MV-4-11 (cell line): ENCODE measurements at places on chromosomes 16 and 17.
A peak's percentile ranks its signal among the peaks of the same experiment; 100 is the strongest.

DNA sequence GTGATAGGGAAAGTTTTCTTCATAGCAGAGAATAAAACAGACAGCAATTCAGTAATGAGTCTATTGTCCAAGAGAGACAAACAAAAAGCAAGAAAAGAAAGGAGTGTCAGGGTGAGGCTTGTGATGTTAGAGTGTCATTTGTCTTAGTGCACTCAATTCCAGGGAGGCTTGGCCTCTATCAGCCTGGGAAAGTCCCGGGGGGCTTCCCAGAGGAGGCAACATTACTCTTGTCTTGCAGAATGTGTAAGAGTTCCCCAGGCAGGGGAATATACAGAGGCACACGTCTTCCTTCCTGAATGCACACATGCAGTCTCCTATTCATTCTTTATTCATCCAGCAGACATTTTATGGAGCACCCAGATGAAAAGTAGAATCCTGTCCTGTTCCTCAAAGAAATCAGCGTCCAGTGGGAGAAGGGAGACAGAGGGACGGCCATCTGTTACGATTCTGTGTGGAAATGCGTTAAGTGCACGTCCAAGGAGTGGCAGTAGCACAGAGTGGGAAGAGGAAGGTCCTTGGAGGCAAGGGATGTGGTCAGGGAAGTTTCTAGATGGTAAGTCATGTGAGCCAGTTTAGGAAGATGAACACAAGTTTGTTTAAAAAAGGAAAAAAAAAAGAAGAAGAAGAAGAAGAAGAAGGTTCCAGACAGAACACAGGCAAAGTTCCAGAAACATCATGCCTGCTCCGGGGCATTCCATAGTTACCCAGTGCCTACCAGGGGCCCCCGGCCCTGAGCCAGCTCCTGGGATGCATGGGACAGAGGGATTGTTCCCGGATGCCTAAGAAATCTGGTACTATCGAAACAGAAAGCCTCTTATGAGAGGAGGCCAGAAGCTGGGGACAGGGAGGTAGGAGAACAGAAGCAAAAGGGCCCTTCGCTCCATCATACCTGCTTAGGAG lies 21.1 kb downstream of the CACNG4 start:
- DNase-seq = peak; percentile 16

DNA sequence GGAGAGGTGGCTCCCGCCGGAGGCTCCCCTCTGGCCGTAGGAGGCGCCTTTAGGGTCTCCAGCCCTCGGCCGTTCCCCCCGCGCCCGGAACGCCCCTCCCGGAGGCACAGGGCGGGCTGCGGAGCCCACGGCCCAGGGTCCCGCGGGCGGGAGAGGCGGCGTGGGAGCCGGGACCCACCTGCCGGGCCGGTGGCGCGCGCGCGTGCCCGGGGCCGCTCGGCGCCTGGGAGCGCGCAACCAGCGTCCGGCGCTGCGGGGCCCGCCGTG lies at the start of gene MIF4GD:
MIF4GD (minus strand) TSS at position 266 of the 267 bp plus-strand sequence. CDS start 1,036 bp downstream, outside the sequence.
- no peak for DNase-seq

DNA sequence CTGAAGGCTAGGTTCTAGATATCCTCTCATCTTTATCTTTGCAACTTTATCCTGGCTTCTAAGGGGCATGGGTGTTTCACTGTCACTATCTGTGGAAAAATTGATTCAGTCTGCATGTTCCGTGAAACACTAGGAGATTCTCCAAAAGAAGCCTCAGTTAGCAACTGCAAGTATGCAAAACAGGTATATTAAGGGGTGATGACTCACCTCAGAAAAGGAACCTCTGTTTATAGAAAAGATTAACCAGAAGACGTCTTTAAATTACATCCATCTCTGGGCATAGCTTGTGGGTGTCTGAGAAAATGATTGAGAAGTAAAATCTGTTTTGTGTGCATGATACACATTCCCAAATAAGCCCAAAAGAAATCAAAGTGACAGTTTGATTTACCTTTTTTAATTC lies 353.8 kb upstream of the HSBP1 start:
- no peak for DNase-seq

GRCh38 chr17:72255481-72255880 lies 134.7 kb downstream of the SOX9 start:
- no peak for DNase-seq

GRCh38 chr16:16184594-16184993 lies 38.7 kb downstream of the ABCC6 start:
- DNase-seq = no peak

DNA sequence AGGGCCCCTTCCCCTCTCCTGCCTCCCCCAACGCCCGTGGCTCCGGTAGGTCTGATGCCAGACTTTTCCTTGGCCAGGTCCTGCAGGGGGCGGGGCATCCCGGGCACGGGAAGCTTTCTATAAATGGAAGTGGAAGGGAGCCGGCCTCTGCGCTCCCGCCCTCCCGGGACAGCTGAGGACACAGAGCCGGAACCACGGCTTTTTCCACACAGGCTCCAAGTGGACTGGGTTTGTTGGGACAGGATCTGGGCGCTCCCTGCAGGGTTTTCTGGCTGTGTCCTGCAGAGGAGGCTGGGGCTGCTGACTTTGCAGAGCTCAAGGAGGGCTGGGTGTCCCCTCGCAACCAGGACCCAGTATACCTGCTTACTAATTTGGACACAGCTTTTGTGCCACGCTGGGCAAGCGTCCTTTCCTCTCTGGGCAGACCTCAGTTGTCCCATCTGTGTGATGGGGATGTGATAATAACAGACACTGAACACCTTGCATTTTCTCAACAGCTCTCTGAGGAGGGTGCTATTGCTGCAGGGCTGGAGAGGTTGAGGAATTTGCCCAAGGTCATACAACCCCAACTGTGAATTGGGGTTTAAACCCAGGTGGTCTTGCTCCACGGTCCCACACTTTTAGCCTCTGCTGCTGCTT lies 1.8 kb downstream of the TNS4 start:
- no peak for DNase-seq

DNA sequence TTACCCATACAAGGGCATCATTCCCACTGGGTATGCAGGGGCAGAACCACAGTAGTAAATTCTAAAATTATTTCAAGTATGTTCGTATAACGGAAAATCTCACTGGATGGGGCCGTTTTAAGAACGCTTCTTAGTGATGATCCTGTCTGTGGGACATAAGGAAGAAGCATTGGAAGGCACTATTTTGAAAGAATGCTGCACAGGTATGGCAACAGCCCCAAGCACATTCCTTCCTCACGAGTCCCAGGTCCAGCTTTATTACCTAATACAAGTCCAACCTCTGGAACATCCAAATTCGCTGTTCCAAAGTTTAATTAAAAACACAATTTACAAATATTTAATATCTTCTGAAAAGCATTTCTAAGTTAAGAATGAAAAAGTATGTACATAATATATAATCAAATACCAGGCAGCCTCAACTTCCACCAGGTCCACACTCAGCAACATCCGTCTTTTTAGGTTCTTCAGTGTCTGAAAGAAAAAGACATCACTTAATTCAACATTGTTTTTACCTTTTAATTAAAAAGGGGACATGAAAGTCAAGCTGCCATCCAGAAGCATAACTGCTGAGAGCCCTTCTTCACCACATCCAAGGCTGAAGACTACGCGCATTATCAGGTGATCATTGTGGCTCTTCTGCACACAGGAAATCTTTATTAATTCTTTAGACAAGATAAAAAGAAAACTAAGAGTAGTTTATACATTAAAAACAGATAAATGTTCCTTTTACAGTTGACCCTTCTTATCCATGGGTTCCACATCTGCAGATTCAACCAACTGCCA lies 49.8 kb downstream of the BRD7 start:
- DNase-seq = no peak

GRCh38 chr17:77437017-77437416 lies 296.2 kb downstream of the SEC14L1 start:
- peak; percentile 87 for DNase-seq

DNA sequence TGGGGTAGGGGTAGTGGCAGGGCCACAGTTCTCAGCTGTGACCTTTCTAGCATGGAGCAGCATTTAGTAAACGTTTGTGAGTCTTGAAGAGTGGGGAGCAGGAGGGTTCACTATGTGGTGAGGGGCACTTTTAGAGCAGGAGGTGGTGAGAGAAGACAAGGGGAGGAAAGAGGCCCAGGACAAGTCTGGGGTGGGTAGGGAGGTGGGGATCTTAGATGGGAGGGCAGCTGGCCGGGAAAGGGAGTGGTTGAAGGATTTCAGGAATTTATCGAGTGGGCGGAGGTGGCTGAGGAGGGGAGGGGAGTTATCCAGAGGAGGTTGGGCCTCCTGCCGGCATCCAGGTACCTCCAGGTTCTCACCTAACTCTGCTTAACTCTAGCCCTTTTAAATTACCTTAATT lies 1.9 kb downstream of the CLEC16A start:
- DNase-seq = no peak

DNA sequence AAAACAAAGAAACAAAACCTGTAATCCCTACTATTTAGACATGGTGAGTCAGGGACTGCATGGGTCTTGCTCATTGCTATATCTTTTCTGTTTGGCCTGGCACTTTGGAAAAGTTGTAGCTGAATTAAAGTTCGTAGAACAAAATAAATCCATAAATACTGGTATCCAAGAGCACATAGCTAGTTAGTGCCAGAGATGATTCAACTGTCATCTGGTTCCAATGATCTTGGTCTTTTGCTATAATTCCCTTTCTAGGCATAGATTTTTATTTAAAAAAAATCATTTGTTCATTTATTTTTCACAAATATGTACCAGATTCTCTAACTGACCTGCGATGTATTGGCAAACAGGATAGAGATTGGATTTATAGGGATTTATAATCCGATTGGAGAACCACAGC lies 1436.1 kb upstream of the GOT2 start:
- DNase-seq = no peak

GRCh38 chr17:50517504-50518383 lies 9.5 kb downstream of the MYCBPAP start:
- no peak for DNase-seq

DNA sequence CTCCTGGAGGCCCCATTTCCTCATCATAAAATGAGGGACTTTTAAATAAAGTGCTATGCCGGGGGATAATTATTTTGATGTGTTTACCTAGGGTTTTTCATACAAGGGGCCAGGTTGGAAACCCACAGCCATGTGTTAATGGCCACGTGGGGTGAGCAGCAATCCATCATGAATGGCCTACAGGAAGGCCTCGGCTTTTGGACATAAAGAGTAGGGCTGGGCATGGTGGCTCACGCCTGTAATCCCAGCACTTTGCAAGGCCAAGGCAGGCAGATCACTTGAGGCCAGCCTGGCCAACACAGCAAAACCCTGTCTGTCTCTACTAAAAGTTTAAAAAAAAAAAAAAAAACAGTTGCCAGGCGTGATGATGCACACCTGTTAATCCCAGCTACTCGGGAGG lies 40.3 kb downstream of the MEAK7 start:
- no peak for DNase-seq

GRCh38 chr16:57999971-58000705 lies at the start of gene ZNF319:
ZNF319 (minus strand) TSS chr16:58000672; CDS start chr16:57998265, 2,407 bp downstream.
- no peak for DNase-seq

DNA sequence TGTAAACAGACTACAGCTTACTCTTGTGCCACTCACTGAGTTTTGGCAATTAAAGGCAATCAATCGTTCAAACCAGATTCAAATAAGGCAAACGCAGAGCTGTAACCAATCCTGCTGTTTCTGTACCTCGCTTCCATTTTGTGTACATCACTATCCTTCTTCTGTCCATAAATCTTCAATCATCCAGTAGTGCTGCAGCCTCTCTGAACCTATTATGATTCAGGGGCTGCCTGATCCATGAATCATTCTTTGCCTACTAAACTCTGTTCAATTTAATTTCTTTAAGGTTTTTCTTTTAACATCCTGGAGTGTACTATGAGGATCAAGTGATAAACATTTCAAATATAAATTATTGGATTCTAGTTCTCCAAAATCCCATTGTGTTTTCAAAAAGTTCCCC lies 93.9 kb downstream of the CEP112 start:
- no peak for DNase-seq

DNA sequence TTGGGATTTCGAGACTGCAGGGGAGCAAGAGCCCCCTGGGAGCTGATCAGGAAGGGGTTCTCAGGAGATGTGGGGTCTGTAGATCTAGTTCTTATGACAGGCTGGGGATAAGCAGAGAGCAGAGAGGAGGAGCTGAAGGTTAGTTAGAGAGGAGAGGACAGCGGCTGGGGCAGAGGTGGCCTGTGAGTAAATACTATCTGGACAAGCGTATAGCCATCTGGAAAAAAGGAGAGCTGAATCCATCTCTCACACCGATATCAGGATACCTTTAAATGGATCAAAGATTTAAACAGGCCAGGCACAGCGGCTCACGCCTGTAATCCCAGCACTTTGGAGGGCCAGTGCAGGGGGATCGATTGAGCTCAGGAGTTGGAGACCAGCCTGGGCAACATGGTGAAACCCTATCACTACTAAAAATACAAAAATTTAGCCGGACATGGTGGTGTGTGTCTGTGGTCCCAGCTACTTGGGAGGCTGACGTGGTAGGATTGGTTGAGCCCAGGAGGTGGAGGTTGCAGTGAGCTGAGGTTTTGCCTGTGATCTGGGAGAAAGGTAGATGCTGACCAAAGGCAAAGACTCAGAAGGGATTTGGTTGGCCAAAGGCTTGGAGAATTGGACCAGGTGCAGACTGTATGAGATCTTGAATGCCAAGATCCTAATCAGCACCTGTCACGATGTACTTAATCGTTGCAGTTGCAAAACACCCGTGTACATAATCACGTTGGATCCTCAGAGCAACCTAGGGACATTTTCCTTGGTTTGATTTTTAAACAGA lies 18.9 kb upstream of the SLC25A19 start:
- DNase-seq = no peak

- no peak for DNase-seq
These were observed 166.4 kb downstream of the C16orf95 start for GRCh38 chr16:87150681-87151280.

- no peak for DNase-seq
These were observed 30.9 kb upstream of the SLC25A19 start for GRCh38 chr17:75319904-75320691.

DNA sequence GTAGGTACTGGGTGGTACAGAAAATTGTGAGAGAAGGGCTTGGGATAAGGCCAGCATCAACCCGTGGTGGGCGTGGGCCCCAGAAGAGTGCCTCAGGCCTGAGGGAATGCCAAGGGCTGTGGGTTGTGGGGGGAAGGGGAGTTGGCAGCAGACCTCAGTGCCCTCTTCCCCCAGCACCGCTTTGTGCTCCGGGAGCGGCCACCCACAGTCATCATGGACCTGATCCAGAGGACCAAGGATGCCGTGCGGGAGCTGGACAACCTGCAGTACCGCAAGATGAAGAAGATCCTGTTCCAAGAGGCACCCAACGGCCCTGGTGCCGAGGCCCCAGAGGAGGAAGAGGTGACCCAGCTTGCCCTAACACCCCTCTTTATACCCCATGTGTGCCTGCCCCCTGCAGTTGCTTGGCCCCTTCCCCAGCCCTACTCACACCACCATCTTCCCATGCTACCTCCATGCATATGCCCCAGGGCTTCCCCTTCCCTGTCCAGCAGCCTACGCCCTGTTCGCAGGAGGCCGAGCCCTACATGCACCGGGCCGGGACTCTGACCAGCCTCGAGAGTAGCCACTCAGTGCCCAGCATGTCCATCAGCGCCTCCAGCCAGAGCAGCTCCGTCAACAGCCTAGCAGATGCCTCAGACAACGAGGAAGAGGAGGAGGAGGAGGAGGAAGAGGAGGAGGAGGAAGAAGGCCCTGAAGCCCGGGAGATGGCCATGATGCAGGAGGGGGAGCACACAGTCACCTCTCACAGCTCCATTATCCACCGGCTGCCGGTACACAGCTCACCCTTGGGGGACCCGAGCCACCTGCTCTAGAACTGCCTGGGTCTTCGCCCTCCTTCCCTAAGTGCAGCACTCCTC lies 9.1 kb downstream of the TAOK2 start:
- no peak for DNase-seq
